ENCODE measurements at places on chromosomes 5 and 9. TPM values are rescaled to one million over a fixed set of nuclear protein-coding genes. Genes with fewer than 3 reads are reported as not detected.

Gene ECPAS
- polyA plus RNA-seq = 42.9 TPM

Gene FOXI1
- not detected for polyA plus RNA-seq

Gene EQTN
- polyA plus RNA-seq = not detected

Gene PCDH12
- polyA plus RNA-seq = 0.02 TPM

Gene LCP2
- polyA plus RNA-seq = not detected

DNA sequence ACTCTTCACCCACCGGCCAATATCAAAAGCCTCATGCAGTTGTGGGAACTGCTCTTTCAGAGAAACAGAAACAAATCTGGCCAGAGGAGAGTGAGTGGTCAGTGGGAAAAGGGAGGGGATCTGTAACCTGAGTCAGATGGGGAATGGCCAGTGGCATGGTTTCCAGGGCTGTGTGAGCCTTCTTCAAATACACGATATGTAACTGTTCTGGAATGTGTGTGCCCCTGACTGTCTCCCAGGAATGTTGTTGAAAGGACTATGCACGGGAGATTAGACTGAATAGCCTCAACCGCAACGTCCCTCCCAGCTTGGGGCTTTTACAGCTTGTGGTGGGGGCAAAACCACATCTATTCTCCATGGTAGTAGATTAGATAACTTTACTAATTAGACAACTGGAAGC lies 60.8 kb downstream of the SH3TC2 start:
- H3K4me3 ChIP-seq = no peak overlapping the region
- peaks cover 32% of the 10 kb centered on the region for H3K4me1 ChIP-seq
- H3K36me3 ChIP-seq = no peaks in the 10 kb centered on the region
- H3K27me3 ChIP-seq = no peaks in the 10 kb centered on the region
- DNase-seq = peak; percentile 100

DNA sequence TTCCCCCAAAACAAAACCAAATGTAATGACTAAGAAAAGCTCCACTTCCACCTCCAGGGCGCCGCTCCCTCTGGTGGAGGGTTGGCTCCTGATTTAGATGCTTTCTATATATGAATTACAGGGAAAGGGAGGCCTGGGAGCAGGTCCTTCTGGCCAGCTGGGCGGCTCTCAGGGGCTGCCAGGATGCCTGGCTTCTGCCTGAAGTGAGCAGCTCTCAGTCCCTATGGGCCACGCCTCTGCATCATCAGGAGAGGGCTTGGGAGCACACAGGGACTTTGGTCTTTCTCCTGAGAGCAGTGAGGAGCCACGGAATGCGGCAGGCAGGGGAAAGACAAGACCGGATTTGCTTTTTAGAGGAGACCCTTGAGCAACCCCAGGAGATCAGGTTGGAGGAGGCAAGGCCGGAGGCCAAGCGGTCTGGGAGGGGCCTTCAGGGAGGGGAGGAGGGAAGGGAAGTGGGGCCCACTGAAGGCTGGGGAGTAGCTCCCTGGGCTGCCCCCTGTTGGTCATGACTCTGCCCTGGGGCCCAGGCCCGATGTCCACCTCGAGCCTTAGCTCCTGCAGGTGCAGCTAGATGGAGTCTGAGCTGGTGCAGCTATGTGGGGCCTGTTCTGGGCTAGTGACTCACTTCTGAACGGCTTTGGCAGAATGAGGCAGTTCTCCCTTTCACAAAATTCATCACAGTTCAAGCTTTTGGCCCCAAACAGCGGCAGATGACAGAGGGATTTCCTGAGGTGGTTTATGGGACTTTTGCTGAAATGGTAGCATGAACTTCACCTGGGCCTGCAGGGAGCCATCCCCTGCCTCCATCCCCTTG lies 11.3 kb upstream of the GRHPR start:
- DNase-seq = no peak
- no peak overlapping the region for H3K4me3 ChIP-seq
- no peaks in the 10 kb centered on the region for H3K36me3 ChIP-seq
- H3K4me1 ChIP-seq = peaks cover 2% of the 10 kb centered on the region
- no peak overlapping the region for H3K27ac ChIP-seq

- no peaks in the 10 kb centered on the region for H3K27me3 ChIP-seq
- no peaks in the 10 kb centered on the region for H3K4me1 ChIP-seq
- H3K36me3 ChIP-seq = no peaks in the 10 kb centered on the region
- no peak overlapping the region for H3K4me3 ChIP-seq
- no peak overlapping the region for H3K27ac ChIP-seq
- no peak for DNase-seq
Observed at GRCh38 chr5:100950985-100951384, 47.9 kb upstream of the ST8SIA4 start.

DNA sequence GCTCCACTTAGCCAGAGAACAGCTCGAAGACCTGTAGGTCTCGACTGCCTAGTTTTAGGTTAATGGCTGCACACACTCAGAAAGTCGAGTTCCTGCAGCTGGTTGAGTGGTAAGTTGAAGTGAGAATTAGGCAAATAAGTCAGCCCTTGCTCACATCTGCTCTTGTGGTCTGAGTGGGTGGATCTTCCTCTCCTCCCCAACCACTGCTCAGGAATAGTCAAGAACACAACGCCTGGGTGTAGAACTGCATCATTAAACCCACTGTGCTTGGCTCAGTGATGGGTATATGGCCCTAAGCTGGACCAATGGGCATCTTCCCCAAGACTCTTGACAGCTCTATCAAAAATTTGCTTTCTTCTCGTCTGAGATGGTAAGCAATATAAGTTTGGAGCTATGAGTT lies 20.9 kb upstream of the ADAM19 start:
- no peaks in the 10 kb centered on the region for H3K36me3 ChIP-seq
- H3K27ac ChIP-seq = no peak overlapping the region
- H3K4me1 ChIP-seq = no peaks in the 10 kb centered on the region

DNA sequence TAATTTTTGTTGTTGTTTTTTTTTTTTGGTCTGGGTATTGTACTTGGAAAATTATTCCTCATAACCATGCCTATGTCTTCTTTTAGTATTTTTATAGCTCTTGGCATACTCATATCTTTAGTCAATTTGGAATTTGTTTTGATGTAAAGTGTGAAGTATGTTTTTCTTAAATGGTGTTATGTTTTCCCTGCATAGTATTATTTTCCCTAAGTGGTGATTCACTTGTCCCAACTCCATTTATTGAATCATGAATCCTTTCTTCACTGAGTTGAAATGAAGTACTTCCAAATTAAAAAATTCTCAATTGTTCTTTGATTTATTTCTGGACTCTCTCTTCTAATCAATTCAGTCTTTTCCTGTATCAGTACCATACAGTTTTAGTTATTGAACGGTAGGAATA lies 46.5 kb downstream of the POLK start:
- no peaks in the 10 kb centered on the region for H3K27me3 ChIP-seq
- H3K4me1 ChIP-seq = no peaks in the 10 kb centered on the region
- no peaks in the 10 kb centered on the region for H3K36me3 ChIP-seq
- no peak overlapping the region for H3K27ac ChIP-seq

- H3K4me1 ChIP-seq = peaks cover 2% of the 10 kb centered on the region
- no peak overlapping the region for H3K27ac ChIP-seq
- no peak for DNase-seq
Observed at GRCh38 chr9:129826759-129827158, 2.8 kb upstream of the TOR1A start.

- no peak overlapping the region for H3K27ac ChIP-seq
- H3K36me3 ChIP-seq = no peaks in the 10 kb centered on the region
- no peaks in the 10 kb centered on the region for H3K4me1 ChIP-seq
Observed at GRCh38 chr5:42828671-42829070, 17.0 kb upstream of the SELENOP start.
